ENCODE measurements at places on chromosomes 7 and 10. TPM values are rescaled to one million over a fixed set of nuclear protein-coding genes. Genes with fewer than 3 reads are reported as not detected.

DNA sequence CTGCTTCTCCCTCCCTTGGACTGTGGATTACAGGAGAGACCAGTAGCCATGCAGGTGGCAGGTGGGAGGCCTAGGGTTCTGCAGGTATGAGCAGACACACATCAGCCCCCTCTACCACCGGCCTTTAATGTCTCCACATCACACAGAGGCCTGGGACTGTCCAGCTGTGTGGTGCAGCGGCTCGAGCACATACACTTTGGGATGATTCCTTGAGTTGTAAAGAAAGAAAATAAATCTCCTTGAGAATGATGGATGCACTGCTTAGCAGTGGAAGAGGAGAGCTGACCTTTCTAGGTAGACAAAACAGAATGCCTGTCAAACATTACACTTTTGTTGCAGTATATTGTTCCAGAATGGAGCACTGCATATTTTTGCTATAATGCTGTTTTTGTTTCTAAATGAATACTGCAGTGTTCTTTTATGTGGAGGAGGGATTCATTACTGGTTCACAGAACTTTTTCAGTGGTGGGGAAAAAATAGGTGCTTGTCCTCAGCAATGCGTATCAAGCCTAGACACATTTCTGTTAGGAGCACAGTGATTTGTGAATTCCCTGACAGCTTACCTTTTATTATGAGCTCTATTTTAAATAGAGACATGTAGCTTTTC is 66.0 kb downstream of the PTPRE start:
- peaks cover 28% of the 10 kb centered on the region for H3K27me3 ChIP-seq
- H3K27ac ChIP-seq = no peak overlapping the region
- no peak overlapping the region for H3K4me3 ChIP-seq
- no peak for DNase-seq
- H3K36me3 ChIP-seq = no peaks in the 10 kb centered on the region
- H3K4me1 ChIP-seq = peaks cover 9% of the 10 kb centered on the region

DNA sequence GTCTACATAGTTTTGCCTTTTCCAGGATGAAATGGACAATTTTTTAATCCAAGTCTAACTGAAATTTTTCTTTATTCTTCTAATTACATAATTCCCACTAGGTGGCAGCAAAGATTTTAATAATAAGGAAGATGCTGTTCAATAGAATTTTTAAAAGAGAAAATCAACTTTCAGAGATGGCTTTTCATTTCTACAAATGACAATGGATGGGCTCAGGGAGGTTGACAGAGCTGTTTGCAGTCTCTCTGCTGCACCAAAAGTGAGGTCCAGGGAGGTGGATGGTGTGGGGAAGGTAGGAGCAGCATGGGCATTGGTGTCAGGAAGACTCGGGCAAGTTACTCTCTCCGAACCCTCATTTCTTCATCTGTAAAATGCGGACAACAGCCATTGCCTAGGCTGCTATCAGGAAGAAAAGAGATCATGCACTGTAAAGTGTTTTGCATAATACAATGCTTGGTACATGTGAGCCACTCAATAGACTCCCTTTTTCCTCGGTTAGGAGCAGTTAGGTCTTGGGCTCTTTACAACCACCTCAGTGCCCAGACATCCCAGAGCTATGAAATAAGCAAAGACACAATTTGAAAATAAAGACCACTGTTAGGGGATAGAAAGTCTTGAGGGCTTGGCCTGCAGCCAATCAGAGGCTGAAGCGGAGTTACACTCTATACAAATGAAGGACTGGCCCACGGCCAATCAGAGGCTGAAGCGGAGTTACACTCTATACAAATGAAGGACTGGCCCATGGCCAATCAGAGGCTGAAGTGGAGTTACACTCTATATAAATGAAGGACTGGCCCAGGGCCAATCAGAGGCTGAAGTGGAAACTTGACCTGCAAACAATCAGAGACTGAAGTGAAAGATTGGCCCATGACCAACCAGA is 107.1 kb downstream of the ABLIM1 start:
- no peak overlapping the region for H3K4me3 ChIP-seq
- no peaks in the 10 kb centered on the region for H3K36me3 ChIP-seq
- H3K27ac ChIP-seq = no peak overlapping the region
- no peaks in the 10 kb centered on the region for H3K27me3 ChIP-seq
- H3K4me1 ChIP-seq = peaks cover 23% of the 10 kb centered on the region

GRCh38 chr10:92130622-92131274 is 160.1 kb downstream of the CPEB3 start:
- no peak overlapping the region for H3K4me3 ChIP-seq

DNA sequence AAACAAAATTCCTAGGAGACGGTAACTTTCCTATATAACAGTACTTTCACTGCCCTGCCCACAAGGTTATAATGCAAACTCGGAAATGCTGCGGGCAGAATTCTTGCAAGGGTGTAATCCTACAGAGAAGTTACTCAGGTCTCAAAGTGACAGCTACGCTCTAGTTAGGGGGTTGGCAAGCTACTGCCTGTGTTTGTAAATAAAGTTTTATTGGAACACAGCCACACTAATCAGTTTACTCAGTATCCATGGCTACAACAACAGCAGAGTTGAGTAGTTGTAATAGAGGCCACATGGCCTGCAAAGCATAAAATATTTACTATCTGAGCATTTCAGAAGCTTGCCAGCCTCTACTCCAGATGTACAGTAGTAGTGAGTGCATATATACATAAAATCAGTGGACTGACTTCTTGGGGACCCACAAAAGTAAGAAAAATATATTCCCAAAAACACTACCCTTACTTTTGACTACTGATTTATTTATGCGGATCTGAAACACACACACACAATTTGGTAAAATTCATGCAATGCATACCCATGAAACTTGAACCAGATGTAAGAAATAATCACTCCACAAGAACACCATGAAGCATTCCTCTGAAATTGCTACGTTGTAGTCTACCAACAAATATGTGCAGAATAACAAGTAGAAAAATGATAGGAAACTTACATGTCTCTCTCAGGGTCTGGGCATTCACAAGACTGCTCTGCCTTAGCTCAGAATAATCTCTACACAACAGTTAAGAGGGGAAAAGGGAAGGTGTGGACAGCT is 53.0 kb downstream of the SMURF1 start:
- no peaks in the 10 kb centered on the region for H3K27me3 ChIP-seq
- no peak overlapping the region for H3K4me3 ChIP-seq
- no peak for DNase-seq
- H3K4me1 ChIP-seq = no peaks in the 10 kb centered on the region
- no peak overlapping the region for H3K27ac ChIP-seq

- no peak for DNase-seq
- H3K27ac ChIP-seq = no peak overlapping the region
- H3K4me1 ChIP-seq = peaks cover 23% of the 10 kb centered on the region
- peaks cover 26% of the 10 kb centered on the region for H3K27me3 ChIP-seq
- no peaks in the 10 kb centered on the region for H3K36me3 ChIP-seq
- H3K4me3 ChIP-seq = no peak overlapping the region
Measured at GRCh38 chr7:380711-381210, 90.8 kb downstream of the FOXL3 start.

DNA sequence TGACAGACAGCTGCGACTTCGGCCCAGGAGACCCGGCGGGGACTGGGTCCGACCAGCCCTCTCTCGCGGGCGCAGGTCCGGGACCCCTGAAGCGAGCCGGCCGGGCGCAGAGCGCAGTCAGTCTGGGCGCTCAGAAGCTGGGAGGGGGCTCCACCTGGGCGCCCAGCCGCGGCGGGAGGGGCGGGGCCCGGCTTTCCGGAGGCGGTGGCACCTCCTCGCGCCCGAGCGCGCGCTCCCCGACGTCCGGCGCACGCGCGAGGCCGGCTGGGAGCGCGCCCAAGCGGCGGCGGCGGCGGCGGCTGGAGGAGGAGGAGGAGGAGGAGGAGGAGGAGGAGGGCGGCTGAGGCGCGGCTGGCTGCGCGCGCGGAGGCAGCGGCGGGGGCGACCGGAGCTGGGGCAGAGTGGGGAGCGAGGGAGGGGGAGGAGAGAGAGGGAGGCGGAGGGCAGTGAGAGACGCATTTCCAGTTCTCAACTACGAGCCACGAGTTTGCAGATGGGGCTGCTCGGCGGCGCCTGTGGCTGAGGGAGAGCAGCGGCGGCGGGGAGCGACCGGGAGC is at the start of gene PALS2:
Gene PALS2 (plus strand): TSS at position 456 of the 557 bp plus-strand sequence. CDS start 50,216 bp downstream, outside the sequence.
- peaks cover 25% of the 10 kb centered on the region for H3K4me1 ChIP-seq
- H3K27ac ChIP-seq = peak within 1 kb of the TSS; percentile 78
- H3K4me3 ChIP-seq = peak within 1 kb of the TSS; percentile 89
- no peaks in the 10 kb centered on the region for H3K36me3 ChIP-seq

- H3K36me3 ChIP-seq = no peaks in the 10 kb centered on the region
- no peak overlapping the region for H3K4me3 ChIP-seq
- peaks cover 2% of the 10 kb centered on the region for H3K27me3 ChIP-seq
- no peak overlapping the region for H3K27ac ChIP-seq
- DNase-seq = no peak
Measured at GRCh38 chr7:73345538-73345937, 17.6 kb downstream of the FKBP6 start.

DNA sequence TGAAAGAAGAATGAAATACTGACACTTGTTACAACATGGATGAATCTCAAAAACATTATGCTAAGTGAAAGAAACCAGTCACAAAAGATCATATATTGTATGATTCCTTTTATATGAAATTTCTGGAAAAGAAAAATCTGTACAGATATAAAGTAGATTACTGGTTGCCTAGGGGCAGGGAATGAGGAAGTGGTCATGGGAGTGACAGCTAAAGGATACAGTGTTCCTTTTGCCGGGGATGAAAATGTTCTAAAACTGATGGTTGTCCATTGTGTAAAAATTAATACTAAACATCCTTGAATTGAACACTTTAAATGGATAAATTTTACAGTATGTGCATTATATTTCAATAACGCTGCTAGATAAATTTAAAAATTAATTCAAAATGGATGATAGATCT is 25.1 kb downstream of the ALOX5 start:
- peaks cover 3% of the 10 kb centered on the region for H3K4me1 ChIP-seq
- DNase-seq = no peak
- peaks cover 36% of the 10 kb centered on the region for H3K27me3 ChIP-seq
- peaks cover 16% of the 10 kb centered on the region for H3K36me3 ChIP-seq
- H3K27ac ChIP-seq = no peak overlapping the region
- H3K4me3 ChIP-seq = no peak overlapping the region

DNA sequence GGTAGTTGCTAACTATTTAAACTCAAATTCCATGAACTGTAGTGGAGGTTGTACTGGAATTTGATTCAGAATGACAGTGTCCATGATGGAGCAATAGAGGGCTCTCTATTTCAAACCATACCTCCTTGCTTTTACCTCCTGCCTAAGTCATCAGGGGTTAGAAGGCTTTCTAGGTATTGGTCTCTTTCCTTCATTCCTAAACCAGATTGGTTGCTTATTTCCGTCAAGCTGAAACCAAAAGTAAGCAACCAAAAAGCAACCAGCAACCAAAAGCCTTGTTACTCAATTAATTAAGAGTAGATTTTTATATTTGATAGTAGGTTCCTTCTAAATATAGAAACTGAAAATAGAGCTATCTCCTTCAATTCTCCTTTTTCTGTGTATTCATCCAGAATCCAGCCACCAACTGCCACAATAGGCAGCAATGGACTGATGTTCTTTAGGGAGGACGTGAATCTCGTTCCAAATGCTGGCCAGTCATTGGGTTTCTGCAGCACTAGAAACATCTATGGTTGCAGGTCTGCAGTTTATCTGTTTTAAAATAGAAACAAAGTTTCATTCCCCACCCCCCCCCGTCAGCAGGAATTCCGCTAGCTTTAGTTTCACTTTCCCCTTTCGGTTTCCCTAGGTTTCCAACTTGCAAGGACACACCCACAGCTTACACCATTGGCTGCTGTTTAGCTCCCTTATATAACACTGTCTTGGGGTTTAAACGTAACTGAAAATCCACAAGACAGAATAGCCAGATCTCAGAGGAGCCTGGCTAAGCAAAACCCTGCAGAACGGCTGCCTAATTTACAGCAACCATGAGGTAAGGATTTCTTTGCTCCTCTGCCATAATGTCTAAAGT is at the start of gene IFIT1:
Gene IFIT1 (plus strand): TSS at position 717 of the 850 bp plus-strand sequence. CDS start 90 bp downstream, at position 807.
- H3K4me1 ChIP-seq = peaks cover 43% of the 10 kb centered on the region
- H3K27ac ChIP-seq = peak within 1 kb of the TSS; percentile 90
- H3K27me3 ChIP-seq = no peaks in the 10 kb centered on the region
- peak within 1 kb of the TSS; percentile 87 for H3K4me3 ChIP-seq

DNA sequence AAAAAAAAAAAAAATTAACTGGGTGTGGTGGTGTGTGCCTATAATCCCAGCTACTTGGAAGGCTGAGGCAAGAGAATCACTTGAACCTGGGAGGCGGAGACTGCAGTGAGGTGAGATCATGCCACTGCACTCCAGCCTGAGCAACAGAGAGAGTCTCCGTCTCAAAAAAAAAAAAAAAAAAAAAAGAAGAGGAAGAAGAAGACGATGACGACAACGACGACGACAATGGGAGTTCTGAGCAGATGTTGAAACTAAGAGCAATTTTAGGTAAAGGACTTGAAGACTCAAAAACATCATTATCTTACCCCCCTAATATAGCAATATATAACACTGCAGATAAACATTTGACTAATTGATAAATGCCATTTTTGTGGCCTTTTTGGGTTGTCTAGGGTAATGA is 39.5 kb upstream of the PPP1R17 start:
- H3K4me3 ChIP-seq = no peak overlapping the region
- H3K4me1 ChIP-seq = no peaks in the 10 kb centered on the region
- no peaks in the 10 kb centered on the region for H3K36me3 ChIP-seq
- DNase-seq = no peak
- no peaks in the 10 kb centered on the region for H3K27me3 ChIP-seq

DNA sequence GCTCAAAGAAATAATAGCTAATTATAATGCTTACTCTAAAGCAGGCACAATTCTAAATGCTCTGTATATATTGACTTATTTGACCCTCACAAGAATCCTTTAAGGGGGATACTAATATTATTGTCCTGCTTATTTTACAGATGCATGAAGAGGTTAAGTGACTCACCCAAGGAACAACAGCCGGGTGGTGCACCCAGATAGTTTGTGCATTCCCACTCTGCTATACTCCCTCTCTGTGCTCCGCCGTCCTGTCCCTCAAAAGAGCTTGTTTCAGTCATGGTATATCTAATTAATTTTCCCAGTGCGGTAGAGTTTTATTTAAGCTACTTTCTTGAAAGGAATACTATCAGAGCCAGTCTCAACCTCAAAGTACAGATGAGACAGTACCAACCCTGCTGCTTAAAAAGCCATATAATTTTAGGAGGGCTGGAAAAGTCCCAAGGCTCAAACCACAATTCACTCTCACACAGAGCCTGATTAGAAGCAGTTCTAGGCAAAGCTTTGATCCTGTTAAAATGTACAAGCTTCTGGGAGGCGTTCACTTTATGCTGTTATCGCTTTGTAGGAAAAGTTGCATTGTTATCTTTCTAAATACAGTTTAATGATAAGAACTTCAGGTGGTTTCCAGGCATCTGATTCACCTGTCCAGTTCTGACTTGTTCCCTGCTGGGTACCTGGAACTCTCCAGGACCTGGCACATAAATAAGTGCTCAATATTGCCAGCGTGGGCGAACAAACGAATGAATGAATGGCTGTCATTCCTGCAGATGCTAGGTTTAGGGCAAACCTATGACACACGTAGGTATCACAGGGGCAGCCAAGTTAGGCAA is 261.5 kb upstream of the KLF14 start:
- H3K27me3 ChIP-seq = no peaks in the 10 kb centered on the region
- H3K4me1 ChIP-seq = peaks cover 86% of the 10 kb centered on the region
- peak overlapping the region; percentile 54 for H3K4me3 ChIP-seq

- peaks cover 53% of the 10 kb centered on the region for H3K27me3 ChIP-seq
- peaks cover 3% of the 10 kb centered on the region for H3K4me1 ChIP-seq
- H3K36me3 ChIP-seq = peaks cover 3% of the 10 kb centered on the region
- H3K4me3 ChIP-seq = no peak overlapping the region
Measured at GRCh38 chr7:42227936-42228591, 8.9 kb downstream of the GLI3 start.

The LRMDA gene
- total RNA-seq = not detected

The HOXA7 gene
- total RNA-seq = not detected

The CAV2 gene
- total RNA-seq = not detected

The PRLHR gene
- total RNA-seq = not detected

The ABCC2 gene
- 0.73 TPM for total RNA-seq

All from activated CD4-positive, alpha-beta memory T cell treated with anti-CD3 and anti-CD28 coated beads, Interleukin-2, amount 10 ng/mL, durations not matched to agents 7 days and 5 days (primary cell).